ENCODE measurements at places on chromosomes 6 and 20.

GRCh38 chr20:57546956-57547649 is 13.8 kb upstream of the PCK1 start:
- no peak for DNase-seq

GRCh38 chr20:52269321-52269720 is 77.7 kb upstream of the ZFP64 start:
- no peak for DNase-seq

GRCh38 chr6:139480356-139481165 is 106.1 kb upstream of the CITED2 start:
- DNase-seq = no peak

GRCh38 chr6:147892476-147892875 is 384.0 kb downstream of the SAMD5 start:
- DNase-seq = no peak

- no peak for DNase-seq
Observed at GRCh38 chr20:79565-79964, 7.9 kb upstream of the DEFB125 start.

GRCh38 chr6:111472933-111473435 is 10.0 kb downstream of the REV3L start:
- DNase-seq = no peak

DNA sequence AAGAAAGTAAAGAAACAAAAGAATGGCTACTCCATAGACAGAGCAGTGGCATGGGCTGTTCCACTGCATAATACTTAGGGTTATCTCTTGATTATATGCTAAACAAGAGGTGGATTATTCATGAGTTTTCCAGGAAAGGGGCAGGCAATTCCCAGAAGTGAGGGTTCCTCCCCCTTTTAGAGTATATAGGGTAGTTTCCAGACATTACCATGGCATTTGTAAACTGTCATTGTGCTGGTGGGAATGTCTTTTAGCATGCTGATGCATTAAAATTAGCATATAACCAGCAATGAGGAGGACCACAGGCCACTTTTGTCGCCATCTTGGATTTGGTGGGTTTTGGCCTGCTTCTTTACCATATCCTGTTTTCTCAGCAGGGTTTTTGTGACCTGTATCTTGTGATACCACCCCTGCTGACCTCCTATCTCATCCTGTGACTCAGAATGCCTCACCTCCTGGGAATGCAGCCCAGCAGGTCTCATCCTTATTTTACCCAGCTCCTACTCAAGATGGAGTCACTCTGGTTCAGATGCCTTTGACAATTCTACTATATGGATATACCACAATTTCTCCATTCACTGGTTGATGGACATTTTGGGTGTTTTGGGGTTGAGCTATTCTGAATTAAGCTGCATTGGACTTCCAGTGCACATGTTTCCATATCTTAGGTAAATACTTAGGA is 280.6 kb downstream of the FARS2 start:
- no peak for DNase-seq

DNA sequence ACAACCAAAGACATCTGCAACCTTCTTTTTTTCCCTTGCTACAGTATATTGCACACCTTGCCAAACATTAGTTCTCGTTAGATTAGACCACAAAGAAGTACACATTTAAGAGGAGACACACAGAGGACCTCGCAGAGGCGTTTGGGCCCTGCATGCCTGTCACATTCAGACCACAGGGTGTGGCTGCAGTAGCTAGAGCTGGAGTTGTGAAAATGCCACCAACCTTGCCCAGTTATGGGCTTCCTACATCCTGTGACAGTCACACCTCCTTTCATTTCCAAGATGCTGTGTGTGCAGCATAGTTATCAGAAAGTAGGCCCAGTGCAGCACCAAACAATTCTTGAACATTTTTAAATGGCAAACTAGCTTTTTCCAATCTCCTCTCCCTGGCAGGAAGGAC is 2.4 kb downstream of the SYNE1 start:
- DNase-seq = no peak

DNA sequence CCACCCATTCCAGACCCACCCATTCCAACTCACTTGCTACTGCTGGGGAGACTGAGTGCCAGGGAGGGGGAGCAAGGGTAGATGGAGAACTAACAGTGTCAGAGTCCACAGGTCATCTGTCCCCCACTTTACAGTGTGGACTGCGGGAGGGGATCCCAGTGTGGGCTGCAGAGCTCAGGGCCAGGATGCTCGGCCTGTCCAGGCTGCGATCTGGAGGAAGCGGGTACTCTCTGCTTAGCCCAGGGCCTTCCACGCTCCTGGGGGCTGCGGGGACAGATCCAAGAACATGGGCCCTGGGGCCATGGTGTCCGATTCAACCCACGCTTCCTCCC is 14.1 kb upstream of the GATA5 start:
- no peak for DNase-seq

GRCh38 chr6:2476376-2476775 is 231.0 kb upstream of the GMDS start:
- DNase-seq = no peak

GRCh38 chr6:155599561-155599960 is 143.9 kb upstream of the NOX3 start:
- no peak for DNase-seq

Data from stimulated activated CD8-positive, alpha-beta memory T cell treated with anti-CD3 and anti-CD28 coated beads, Interleukin-2, amount 100 ng/mL, for 48 hours (primary cell).